ENCODE measurements at places on chromosomes 16 and 17. TPM values are rescaled to one million over a fixed set of nuclear protein-coding genes. Genes with fewer than 3 reads are reported as not detected.

CNTNAP1 gene
- 2.2 TPM for total RNA-seq

TPSB2 gene
- not detected for total RNA-seq

CD300LF gene
- total RNA-seq: not detected

ORC6 gene
- 1.7 TPM for total RNA-seq

GNG13 gene
- not detected for total RNA-seq
